ENCODE measurements at places on chromosomes 7 and 10.

DNA sequence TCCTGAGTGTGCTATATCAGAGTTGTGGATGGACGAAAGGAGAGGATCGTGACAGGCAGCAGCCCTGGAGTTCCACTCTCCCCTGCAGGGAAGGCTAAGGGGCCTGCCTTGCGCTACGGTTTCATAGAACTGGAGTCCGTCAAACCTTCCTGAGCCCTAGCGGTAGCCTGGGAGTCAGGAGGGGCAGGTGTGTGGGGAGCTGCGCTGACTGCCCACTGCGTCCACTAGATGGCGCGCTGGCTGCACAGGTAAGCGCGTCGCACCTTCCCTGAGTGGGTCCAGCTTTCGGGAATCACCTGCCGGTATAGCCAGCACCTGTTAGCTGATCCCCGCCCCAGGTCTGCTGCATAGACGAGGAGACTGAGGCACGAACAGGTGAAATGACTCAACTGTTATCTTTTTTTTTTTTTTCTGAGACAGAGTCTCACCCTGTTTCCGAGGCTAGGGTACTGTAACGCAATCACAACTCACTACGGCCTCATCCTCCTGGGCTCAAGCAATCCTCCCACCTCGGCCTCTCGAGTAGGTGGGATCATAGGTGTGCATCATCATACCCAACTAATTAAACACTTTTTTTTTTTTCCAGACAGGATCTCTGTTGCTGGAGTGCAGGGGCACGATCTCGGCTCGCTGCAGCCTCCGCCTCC is 20.2 kb upstream of the BAIAP2L1 start:
- peak; percentile 29 for DNase-seq

GRCh38 chr7:115087437-115087836 is 165.5 kb downstream of the MDFIC start:
- DNase-seq, result peak; percentile 88

DNA sequence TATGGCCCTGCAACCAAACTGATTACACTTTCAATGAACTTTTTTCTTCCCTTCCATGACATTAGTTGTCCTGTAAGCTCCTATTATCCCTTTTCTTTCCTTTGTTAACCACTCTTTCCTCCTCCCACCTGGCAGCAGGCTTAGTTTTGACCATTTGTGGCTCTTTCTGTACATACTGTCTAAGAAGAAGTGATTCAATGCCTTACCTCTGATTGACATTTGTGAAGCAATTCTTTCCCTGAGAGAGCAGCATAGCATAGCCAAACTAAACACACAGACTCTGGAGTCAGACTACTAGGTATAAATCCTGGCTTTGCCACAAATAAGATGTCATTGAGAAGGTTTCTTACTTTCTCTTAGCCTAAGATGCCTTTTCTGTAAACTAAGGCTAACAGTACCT is 48.9 kb downstream of the AHR start:
- DNase-seq, result no peak

GRCh38 chr7:96041171-96041570 is 268.8 kb downstream of the DYNC1I1 start:
- no peak for DNase-seq

DNA sequence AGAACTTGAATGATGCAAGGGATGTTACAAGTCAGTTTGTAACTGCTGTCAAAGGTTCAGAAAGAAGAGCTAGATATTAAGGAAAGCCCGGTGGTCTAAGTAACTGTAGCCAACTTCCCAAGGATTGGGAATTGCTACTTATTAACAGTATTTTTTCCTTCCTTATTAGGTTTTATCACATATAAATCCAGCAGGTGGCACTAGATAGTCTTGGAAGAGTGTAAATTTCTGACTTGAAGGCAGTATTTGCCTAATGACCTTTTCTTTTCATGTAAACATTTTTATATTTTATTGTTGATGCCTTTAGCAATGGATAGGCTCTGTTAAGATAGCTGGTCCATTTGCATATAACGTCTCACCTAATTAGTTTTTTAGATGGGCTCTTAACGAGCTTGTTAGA is 51.2 kb downstream of the ANLN start:
- DNase-seq, result peak; percentile 44

DNA sequence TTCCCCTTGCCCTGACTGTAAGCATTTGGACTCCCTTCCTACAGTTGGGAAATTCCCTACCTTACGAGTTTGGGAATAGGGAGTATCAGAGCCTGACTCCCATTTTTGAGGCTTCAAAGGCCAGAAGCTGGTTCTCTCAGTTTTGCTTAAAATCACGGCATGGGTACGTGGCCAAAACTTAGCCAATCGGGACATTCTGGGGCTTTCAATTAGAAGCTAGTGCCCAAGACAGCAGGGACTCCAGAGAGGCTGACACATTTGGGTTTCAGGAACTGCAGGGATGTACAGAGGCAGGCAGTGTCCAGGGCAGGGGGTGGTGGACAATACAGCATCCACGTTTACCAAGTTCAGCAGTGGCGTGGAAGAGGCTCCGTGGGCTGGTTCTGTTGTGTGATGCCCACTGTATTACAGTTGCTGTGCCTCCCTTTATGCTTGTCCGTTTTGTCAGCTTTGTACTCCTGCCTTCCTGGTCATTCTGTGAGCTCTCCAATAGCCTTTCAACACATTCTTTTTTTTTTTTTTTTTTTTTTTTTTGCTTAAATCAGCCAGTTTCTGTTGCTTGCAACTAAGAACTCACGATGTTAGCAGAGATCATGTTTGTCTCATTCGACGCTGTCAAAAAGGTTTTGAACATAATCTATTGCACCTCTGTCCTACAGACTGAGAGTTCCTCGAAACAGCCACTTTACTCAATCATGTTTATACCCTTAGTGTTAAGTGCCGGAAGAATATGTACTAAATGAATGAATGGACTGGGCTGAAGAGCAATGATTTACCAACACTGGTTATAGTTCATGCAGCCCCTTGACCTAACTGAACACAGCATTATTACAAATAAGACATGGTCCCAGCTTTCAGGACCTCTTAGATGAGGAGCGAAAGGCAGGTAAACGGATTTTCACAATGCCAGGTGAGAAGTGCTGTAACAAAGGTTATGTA is 1.1 kb downstream of the GGCT start:
- no peak for DNase-seq

DNA sequence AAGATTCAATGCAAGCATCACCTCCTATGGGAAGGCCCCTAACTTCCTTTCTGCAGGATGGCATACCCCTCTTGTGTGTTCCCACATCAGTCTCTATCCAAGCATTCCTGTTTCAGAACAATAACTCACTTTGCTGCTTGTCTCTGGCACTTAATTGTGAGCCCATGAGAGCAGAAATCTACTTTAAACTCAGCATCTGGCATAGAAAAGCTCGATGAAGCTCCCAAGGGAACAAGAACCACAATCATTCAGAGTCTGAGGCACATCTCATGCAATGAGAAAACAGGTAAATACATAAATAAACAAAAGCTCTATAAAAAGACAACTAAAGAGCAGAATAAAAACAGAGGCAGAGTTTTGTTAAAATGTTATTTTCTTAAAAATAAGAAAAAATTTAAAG is 66.2 kb downstream of the VPS41 start:
- no peak for DNase-seq

- DNase-seq, result peak; percentile 23
These were observed 170.8 kb upstream of the CDCA7L start for GRCh38 chr7:22116451-22117030.
